ENCODE measurements at places on chromosomes 7 and 10.

DNA sequence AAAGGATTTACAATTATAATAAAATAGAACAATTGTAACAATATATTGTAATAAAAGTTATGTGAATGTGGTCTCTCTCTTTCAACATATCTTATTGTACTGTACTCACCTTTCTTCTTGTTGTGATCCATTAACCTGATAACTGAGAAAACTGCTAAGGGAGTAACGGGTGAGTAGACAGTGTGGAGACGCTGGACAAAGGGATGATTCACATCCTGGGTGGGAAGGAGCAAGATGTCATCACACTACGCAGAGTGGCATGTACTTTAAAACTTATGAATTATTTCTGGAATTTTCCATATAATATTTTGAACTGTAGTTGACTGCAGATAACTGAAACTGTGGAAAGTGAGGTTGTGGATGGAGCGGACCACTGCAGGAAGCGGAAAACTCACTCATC, 91.2 kb upstream of the PLPP4 start:
- no peak for DNase-seq

DNA sequence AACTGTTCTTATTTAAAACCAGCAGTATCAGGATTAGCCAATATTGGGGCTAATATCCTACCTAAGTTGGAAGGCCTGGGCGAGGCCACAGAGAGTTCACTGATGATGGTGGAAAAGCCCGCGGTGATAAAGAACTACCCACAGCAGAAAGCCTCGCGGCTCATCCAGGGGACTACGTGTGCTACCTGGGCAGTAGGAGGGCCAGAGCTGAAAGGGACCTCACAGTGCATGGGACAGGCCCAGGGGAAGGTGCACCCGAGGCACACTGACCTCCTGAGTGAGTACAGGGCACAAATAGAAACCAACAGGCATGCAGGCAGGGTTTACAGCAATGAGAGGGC, 1.4 kb downstream of the WDR86 start:
- no peak for DNase-seq

DNA sequence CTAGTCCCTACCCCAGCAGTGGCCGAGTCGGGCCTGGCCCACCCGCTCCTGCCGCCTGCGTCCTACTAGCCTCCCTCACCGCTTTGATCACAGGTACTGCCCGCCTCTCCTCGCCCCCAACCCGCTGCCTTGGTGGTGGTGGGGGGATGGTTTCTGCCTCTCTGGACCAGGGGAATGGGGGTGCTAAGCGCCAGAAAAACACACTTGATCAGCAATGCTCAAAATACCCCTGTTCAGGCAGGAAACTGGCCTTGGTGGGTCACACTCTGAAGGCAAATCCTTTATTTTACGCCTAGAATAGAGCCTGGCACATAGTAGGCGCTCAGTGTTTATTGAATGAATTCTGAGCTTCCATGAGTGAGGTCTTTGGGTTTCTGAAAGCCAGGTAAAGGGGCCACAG, 1.0 kb upstream of the CRTAC1 start:
- no peak for DNase-seq

- DNase-seq = no peak
These were observed 3.5 kb downstream of the MDFIC start for GRCh38 chr7:114925434-114925833.

GRCh38 chr10:58171146-58171545, 96.5 kb downstream of the IPMK start:
- no peak for DNase-seq

DNA sequence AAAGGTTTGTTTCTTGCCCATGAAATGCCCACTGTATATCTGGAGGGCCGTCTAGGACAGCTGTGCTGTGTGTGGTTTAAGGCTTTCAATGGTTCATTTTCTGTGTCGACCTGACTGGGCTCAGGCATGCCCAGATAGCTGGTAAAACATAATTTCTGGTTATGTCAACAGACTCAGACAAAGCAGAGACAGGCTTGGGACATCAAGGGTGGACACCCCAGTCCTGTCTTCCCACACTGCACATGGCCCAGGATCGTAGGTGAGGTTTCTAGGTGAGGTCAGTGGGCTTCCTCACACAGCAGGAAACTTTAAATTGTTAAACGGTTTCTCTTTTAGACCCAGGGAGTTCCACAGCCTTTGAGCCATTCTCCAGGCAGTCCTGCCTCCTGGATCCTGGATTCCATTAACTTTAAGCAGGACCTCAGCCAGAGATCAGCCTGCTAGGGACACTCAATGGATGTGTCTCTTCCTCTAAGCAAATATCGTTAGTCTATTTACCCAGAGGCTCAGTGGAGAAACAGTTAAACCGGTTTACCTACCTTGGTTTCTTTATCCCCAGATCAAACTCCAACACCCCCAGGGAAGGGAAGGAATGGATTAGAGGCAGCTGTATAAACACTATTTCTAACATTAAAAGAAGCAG, 66.4 kb downstream of the ST8SIA6 start:
- DNase-seq = no peak

- no peak for DNase-seq
These were observed 51.9 kb downstream of the OAT start for GRCh38 chr10:124366825-124367224.

DNA sequence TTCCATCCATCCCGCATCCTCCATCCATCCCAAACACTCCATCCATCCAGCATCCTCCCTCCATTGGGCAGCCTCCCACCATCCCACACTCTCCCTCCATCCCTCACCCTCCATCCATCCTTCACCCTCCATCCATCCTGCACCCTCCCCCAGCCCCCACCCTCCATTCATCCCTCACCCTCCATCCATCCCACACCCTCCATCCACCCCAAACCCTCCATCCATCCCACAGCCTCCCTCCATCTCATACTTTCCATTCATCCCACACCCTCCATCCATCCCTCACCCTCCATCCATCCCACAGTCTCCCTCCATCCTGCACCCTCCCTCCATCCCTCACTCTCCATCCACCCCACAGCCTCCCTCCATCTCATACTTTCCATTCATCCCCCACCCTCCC, 60.4 kb downstream of the FOXI2 start:
- no peak for DNase-seq

DNA sequence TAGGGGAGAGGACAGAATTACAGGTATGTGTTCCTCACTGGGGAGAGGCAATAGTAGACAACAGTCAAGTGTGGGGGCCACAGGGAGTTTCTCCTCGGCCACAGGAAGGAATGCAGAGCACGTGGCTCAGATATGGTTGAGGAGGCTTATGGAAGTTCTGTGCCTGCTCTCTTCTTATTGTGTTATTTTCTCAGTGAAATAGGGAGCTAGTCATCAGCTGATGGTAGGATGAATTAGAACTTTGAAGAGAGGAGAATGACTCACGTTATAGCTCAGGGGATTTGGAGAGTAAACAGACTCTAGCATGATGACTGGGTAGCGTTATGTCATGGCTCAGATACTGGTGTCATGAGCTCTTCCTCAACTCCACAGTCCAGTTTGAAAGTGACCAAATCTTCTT, 308.3 kb upstream of the IGFBP3 start:
- no peak for DNase-seq

DNA sequence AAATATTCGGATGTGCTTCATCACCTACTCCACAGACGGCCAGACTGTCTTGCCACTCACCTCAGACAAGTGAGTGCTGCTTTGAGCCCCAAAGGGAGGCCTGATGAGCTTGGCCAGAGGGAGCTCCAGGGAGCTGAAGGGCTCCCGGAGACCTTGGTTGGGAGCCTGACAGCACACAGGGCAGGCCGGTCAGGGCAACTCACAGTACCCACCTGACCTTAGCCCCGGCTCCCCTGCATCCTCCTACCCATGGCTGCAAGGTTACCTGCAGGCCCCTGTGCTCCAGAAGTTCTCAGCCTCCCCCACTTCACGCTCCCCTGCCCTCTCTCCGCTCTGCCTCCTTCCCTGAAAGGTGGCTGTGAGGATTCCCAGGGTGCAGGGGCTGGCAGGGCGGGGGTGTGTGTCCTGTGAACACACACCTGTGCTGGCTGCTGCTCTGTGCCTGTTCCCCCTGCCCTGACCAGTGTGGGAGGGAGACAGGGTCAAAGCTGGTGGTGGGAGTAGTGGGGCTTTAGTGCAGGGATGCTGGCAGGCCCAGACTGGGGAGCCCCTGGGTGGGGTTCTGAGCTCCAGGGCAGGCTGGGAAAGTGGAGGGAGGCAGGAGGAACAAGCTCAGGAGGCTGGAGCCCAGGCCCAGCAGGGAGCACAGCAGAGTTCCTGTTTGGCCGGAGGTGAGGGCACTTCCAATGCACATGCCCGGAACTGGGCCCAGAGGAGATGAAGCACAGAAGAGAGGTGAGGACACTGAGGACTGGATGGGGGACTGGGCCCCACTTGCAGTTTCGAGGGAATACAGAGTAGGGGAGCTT, 7.2 kb downstream of the ANTXRL start:
- no peak for DNase-seq

- no peak for DNase-seq
These were observed 8.1 kb upstream of the LBX1 start for GRCh38 chr10:101237081-101237981.

GRCh38 chr10:114811862-114812261, 9.7 kb upstream of the FHIP2A start:
- DNase-seq = no peak

- no peak for DNase-seq
These were observed 9.5 kb downstream of the PPIA start for GRCh38 chr7:44805950-44806349.

DNA sequence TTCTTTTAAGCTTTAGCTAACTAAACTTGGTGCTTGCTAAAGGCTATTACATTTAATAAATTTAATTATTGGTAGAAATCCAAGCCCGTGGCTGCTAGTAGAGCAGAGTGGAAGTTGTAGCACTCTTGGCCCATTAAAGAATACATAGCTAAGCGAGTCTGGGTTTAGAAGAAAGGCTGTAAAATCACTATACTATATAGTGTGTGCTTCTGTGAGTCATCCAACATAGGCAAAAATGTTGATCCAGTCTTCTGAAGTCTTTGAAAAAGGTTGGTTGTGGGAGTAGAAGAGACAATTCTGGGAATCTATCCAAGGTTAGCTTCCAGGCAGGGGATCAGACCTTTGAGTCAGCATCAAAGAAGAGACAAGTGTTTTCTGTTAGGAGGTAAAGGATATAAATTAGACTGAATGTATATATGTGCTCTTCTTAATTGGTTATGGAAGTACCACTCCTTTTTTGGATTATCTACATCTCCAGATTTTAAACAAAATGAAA, 664.2 kb downstream of the NXPH1 start:
- DNase-seq = no peak

- no peak for DNase-seq
These were observed 255.4 kb upstream of the LYZL1 start for GRCh38 chr10:29033311-29033940.

GRCh38 chr10:30002426-30003266, 56.7 kb downstream of the JCAD start:
- DNase-seq = peak; percentile 66

DNA sequence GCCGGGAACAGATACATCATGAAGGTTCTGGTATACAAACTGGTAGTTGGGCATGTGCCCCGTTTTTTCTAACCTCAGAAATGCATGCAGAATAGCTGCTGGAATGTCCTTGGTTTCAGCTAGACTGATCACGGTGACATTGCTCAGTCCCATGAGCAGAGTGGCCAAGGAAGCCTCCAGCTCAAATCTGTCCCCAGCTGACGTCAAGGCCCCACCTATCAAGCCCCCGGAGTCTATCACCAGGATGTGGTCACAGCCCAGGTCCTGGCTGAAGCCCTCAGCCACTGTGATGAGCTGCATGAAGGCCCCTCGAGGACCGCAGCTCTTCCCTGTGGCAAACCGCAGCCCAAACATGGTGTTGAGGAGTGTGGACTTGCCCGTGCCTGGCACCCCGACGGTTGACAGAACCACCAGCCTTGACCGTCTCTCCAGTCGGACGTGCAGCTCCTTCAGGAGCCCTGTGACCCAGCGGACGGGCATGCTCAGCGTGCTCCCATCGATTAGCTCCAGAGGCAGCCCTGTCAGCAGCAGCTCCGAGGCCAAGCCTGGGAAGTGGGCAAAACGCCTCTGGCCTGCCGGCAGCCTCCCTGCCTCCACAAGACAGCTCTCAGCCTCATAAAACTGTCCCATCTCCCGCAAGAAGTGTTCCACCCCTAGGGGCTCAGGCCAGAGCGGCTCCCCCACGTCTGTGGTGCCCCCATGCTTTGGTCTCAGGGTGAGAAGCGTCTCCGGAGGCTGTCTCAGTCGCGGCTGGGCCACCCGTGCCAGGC, 7.8 kb upstream of the MRPS24 start:
- DNase-seq = no peak

DNA sequence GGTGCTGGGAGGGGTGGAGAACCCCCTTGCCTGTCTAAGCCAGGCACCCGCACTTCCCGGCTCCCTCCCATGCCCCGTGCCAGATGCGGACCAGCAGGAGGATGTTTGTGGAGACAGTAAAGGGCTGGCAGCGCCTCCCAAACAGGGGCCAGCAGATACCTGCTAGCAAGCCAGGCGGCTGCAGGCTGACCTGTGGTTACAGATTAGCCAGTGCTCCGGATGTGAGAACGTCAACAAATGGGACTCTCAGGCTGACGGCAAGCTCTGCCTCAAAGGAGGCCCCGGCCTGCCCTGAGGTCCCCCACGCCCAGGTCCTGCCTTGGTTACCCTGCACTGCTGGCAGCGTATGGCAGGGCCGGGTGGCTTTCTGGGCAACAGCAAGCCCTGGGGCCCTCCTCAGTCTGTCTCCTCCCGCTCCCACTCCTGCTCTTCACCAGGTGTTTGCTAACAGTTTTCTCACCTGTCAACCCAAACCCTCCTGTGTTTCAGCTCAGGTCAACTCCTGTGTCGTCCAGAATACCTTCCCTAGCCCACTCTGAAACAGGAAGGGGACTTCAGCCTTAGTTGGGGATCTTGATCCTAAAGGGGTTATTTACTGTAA, 85.4 kb downstream of the NEURL1 start:
- DNase-seq = no peak

GRCh38 chr10:86969421-86970041, 1.2 kb downstream of the ADIRF start:
- no peak for DNase-seq

GRCh38 chr10:60737242-60737641, 41.0 kb upstream of the CDK1 start:
- DNase-seq = no peak

GRCh38 chr7:100873599-100874299, 1.2 kb upstream of the SRRT start:
- no peak for DNase-seq

- no peak for DNase-seq
These were observed 2.0 kb upstream of the GTPBP4 start for GRCh38 chr10:986137-986825.

DNA sequence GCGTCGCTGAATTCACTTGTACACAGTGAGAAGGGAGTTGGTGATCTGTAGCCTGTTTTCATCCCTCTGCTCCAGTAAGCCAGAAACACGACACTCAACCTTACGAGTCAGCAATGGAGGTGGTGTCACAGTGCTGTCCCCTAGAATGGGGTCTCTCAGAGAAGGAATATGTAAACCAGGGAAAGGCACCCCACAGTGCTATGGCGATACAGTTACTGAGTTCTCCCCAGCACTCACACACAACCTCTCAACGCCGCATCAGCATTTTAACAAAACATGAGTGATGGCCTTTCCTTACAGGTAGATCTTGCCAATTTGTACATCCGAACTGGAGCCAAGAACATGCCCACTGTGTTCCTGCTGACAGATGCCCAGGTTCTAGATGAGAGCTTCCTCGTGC, 196.3 kb downstream of the CDCA7L start:
- DNase-seq = no peak
